ENCODE measurements at places on chromosomes 5 and 9.

GRCh38 chr9:94770334-94770733, 43.8 kb downstream of the AOPEP start:
- no peak for DNase-seq

GRCh38 chr5:42680046-42680445, 76.6 kb upstream of the CCDC152 start:
- DNase-seq = no peak

GRCh38 chr5:22693121-22693520, 160.0 kb downstream of the CDH12 start:
- DNase-seq = no peak

DNA sequence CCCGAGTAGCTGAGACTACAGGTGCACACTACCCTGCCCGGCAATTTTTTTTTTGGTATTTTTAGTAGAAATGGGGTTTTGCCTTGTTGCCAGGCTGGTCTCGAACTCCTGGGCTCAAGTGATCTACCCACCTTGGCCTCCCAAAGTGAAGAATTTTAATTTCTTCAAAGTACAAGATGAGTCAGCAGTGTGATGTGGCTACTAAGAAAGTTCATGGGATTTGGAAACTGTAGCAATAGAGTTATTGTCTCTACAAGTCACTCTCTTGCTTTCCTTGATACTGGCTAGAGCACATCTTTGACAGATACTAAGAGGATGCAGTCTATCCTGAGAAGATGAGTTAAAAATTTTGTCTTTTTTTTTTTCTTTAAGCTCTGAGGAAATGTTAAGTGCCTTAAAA, 1.6 kb downstream of the CREB3 start:
- DNase-seq = no peak

DNA sequence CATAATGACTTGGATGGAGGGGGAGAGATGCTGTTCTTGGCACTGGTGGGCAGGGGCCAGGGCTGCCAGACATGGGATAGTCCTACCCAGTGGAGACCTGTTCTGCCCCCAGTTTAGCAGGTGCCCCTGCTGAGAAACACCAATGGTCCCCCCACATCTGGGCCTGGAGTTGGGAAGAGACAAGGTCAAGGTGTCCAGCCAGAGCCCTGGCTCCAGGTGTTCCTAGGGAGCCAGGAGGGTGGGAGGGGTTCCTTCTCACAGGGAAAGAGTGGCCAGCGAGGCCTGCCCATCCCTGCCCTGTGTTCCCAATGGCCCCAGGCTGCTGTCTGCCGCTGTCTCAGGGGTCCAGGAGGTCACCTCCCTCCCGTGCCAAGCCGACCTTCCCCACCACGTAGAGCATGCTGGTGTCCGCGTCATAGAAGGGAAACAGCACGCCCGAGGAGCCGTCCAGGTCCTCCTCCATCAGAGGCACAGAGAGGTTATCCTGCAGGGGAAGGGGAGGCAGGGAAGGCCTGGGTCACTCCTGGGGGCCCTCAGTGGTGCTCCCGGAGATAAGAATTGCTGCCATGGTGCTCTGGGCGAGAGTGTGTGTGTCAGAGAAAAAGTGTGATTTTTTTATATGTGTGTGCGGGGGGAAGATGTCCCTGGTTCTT, 11.7 kb upstream of the TRIM14 start:
- DNase-seq = no peak

- DNase-seq = no peak
These were observed 129.5 kb upstream of the MRPS30 start for GRCh38 chr5:44679214-44679613.

- DNase-seq = no peak
These were observed 116.1 kb upstream of the ZNF366 start for GRCh38 chr5:72623323-72623722.

- DNase-seq = no peak
These were observed 29.5 kb upstream of the TRIM14 start for GRCh38 chr9:98148486-98148885.

- no peak for DNase-seq
These were observed 88.9 kb downstream of the CDK5RAP2 start for GRCh38 chr9:120490888-120491595.

- no peak for DNase-seq
These were observed 18.8 kb downstream of the MAP1B start for GRCh38 chr5:72125941-72126620.

- DNase-seq = no peak
These were observed 235.2 kb upstream of the ELL2 start for GRCh38 chr5:96196890-96197289.

- no peak for DNase-seq
These were observed 3.1 kb downstream of the CLTB start for GRCh38 chr5:176413255-176413565.

DNA sequence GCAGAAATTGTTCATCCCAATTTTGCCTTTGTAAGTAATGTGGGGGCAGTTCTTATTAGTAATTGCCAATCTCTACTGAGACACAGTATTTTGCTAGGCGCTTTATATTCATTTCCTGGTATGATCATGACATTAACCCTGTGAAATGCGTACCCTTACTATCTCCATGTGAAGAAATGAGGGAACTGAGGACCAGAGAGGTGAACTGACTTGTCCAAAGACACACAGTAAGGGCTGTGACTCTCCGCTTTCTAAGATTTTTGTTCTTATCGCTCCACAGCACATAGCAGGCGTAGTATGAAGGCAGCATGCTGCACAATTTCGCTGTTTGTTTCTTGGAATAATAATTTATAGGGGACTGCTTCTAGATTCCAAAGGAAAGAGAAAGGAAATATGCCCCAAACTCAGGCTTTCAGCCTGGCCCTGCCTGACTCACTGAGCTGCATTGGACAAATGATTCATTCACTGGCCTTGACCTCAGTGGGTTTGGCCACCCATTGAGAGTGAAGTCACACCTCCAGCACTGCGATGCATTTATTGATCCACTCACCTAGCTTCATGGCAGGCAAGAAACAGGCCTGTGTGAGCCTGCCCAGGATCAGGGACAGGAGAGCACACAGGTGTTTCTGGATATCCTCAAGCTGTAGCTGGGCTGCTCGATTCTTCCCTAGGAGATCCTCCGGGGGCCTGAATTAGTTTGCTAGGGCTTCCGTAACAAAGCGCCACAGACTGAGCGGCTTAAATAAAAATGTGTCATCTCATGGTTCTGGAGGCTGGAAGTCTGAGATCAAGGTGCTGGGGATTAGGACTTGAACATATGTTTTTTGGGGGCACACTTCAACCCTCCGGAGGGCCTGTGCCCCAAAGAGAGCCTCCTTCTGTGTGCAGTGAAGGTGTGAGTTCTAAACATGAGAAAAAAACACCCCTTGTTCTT, 7.2 kb upstream of the DUSP1 start:
- no peak for DNase-seq

GRCh38 chr5:130331332-130331731, 427.1 kb downstream of the CHSY3 start:
- DNase-seq = no peak

DNA sequence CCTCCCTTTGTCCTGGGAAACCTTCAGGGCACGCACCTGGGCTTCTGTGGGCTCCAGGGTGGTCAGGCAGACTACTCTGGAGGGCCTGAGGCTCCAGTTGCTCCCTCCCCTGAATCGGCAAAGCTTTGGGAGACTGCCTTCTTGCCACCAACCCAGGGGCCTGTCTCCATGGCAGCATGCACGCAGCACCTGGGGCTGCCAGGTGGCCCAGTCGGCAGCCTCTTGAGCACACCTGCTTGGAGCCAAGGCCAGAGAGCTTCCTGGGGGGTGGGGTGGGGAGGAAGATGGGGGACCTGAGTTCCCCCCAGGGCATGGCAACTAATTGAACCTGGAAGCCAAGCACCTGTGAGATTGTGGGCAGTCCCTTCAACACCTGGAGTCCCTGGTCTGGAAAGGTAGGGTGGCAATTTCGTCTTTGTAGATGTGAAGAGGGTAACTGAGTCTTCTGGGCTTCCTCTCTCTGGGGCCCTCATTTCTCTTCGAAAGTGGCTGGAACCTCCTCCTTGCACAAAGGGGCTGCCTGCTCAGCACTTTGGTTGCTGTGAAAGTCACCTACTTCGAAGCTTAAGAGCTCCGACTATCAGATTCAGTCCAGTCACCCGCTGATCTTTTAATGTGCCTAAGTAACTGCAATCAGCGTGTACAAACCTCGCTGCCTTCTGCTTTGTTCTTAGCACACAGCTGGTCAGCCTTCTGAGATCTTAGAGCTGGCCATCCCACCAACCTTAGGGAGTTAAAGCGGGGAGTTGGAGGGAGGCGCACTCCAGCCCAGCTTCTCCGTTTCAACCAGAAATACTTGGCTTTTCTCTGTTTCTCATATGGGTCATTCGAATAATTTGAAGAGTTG, 4.0 kb downstream of the RNF183 start:
- DNase-seq = no peak

GRCh38 chr9:115360122-115360521, 242.2 kb upstream of the TNC start:
- DNase-seq = no peak

DNA sequence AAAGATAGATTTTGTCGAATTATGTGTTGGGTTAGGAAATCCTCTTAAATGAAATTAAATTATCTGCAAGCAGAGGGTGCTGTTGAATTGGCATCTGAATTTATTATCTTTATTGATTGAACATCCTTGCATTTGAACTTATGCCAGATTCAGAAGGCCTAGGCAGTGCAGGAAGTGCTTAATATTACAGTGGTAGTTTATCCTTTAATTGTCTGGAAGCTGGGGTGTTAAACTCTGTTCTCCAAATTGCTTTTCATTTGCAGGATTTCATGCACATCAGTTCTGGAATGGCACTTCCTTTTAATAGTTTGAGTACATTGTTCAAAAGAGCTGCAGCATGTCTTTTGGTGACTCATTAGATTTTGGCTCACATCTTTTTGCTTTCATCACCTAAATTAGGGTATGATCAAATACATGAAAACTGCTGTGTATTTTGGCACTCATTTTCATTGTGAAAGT, 186.3 kb downstream of the KDM4C start:
- DNase-seq = no peak

- DNase-seq = no peak
These were observed 15.8 kb downstream of the CLPTM1L start for GRCh38 chr5:1329111-1329579.

DNA sequence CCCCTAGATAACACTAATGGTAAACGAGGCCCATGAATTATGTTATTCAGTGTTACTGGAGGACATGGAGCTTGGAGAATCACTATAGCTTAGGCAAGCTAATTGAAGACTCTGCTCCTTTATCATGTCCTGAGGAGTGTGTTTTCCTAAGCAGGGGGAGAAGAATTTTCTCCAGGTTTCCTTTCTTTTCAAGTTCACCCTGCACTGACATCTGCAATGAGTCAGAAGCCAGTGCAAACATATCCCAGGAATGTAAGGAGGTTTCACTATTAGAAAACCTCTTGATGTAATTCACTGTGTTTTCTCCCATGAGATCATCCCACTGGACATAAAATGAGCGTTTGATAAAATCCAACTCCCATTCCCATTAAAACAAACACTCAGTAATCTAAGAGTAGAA, 75.6 kb downstream of the DMRT2 start:
- no peak for DNase-seq

DNA sequence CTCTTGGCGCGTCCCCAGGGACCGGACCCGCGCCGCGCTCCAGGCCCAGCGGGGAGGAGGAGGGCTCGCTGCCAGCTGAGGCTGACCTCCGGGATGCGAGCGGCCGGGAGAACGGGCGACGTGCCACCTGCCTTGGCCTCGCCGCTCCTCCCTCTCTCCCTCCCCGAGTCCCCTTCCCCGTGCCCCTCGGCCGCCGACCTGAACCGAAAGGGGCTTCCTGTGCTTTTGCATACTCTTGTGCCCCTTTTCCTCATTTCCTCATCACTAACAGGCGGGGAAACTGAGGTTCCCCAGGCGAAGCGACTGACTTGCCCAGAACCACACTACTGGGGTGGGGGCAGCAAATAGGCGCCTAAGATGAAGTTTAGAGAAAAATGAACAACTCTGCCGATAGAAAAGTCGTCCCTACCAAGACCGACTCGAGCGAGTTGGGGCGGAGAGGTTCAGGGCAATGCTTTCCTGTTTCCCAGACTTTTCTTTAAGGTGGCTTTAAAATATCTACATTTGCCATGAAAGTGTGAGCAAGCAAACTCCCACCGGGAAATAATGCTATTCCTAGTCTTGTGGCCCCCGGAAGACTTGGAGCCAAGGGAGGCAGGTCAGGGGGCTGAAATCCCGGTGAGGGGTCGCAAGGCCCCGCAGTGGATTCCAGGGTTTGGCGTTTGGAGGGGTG, 580 bp upstream of the DUSP1 start:
- no peak for DNase-seq

DNA sequence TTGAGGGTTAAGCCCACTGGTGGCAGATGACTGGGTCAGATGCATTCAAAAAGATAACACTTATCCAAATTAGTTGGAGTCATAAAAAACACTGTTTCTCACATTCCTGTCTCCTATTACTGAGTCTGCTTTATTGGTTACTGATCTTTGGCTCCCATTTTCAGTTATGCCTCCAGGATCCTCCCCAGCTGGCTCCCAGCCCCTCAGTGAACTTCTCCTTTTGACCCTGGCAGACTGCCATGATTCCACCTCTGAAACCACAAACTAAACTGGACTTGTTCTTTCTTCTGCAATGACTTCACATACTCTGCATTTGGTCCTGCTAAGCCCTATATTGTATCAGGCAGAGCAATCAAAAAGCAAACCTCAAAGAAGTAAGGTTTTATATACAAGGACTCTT, 860.8 kb upstream of the DMAC1 start:
- no peak for DNase-seq

GRCh38 chr9:137880976-137881530, 3.5 kb downstream of the CACNA1B start:
- no peak for DNase-seq

DNA sequence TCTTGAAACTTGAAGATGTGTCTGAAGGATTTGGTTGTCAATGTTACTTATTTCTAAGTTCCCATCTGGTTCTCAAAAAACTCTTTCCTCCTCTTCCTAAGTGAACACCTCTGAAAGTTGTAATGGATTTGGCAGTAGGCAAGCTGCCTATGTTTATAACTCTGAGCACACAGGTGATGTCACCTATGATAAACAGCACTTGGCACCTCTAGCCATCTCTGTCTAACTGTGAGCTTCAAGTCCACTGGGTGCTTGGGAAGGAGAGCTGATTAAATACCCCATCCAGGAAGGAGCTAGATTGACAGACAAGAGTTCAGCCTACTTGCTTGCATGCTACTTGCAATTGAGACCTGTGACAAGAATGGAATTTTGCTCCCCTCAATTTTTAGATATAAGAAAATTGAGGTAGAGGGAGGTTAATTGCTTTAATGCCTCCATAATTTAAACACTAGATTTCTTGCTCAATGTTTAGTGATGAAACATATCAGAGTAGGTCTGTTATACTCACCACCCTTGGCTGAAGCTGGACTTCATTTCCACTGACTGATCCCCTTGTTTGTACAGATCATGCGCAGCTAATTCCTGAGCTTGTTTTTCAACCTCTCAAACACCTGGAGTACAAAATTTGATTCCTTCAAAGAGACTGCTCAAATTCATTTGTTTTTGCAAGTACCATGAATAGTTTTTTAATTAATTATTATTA, 49.9 kb downstream of the PDE4D start:
- no peak for DNase-seq

Measured in stimulated activated CD4-positive, alpha-beta T cell treated with anti-CD3 and anti-CD28 coated beads, Interleukin-15, amount 100 ng/mL, for 1 hour (primary cell).